SW 1271 (cell line): ENCODE measurements at places on chromosomes 11 and 22.

DNA sequence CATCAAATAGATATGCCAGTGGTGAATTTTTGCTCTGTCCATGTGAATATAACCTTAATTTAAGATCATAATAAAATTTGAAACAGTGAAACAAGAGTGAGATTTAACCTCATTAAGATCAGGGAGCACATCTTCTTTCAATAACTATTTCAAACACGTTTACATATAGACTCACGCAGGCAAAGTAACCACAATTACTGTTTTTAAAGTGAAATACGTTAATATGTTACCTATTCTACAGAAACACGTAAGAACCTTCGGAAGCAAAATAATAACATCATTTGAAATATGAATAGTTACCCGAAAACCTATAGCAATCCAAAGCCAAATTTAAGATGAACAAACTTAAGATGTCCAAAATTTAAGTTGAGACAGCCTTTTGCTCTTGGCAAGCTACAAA is 136.2 kb upstream of the ZC3H12C start:
- DNase-seq: no peak

DNA sequence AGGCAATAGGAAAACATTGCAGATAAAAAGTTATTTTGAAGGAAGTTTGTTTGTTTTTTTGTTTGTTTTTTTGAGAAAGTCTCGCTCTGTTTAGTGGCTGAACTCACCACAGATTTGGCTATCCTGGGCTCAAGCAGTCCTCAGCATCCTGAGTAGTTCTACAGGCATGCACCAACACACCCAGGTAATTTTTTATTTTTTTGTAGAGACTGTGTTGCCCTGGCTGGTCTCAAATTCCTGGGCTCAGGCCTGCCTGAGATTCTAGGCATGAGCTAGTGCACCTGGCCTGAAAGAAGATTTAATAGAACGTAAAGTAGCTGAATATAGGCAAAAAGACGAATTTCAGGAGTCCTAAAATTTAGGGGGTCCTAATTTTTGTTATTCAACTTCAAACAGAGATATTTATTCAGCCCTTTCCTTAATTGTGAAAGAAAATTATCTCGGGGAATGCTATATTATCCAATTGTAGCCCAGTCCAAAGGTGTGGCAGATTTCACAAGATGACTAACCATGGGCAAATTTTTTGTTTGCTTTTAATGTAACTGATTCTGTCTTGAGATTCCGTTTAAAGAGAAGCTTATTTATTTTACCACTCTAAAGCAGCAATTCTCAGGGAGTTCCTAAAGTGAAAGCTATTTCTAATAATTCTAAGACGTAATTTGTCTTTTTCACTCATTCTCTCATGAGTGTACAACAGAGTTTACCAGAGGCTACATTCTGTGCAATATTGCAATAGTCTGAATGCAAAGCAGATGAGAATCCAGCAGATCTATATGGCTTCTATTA is 940 bp downstream of the IL18 start:
- no peak for DNase-seq

DNA sequence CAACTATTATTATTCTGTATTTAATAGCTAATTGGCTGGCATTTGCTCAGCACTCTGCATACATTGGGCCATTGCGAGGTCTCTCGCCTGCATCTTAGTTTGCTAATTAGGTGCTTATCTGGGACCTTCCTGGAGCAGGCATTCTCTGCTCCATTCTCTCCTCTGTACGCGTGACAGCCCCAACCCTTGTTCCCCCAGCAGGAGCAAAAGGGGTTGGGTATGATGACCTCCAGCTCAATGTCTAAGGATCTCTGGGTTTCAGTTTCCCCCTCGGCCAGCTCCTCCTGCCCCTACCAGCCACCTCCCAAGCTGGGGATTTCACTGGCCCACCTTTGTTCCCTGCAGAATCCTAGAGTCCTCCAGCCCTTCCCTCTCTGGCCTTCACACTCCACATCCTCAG is 9.7 kb upstream of the LGALS2 start:
- DNase-seq: no peak

GRCh38 chr22:49585461-49586243 is 242.0 kb downstream of the BRD1 start:
- no peak for DNase-seq

- no peak for DNase-seq
These were observed 16.2 kb downstream of the BAD start for GRCh38 chr11:64268025-64268892.

DNA sequence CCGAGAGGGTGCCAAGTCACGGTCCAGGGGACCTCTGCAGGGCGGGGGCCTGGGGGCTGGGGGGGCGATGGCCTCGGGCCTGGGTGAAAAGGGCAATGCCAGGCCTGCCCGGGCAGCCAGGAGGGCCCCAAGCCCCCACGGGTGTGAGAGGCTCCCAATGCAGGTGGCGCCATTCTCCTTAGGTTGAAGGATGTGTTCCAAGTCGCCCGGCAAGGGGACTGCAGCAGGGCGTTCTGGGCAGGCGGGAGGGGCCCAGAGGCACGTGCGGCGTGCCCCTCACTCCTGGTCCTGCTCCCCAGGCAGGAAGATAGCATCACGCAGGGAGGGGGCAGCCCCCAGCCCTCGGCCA is 730 bp upstream of the TNNI2 start:
- no peak for DNase-seq

DNA sequence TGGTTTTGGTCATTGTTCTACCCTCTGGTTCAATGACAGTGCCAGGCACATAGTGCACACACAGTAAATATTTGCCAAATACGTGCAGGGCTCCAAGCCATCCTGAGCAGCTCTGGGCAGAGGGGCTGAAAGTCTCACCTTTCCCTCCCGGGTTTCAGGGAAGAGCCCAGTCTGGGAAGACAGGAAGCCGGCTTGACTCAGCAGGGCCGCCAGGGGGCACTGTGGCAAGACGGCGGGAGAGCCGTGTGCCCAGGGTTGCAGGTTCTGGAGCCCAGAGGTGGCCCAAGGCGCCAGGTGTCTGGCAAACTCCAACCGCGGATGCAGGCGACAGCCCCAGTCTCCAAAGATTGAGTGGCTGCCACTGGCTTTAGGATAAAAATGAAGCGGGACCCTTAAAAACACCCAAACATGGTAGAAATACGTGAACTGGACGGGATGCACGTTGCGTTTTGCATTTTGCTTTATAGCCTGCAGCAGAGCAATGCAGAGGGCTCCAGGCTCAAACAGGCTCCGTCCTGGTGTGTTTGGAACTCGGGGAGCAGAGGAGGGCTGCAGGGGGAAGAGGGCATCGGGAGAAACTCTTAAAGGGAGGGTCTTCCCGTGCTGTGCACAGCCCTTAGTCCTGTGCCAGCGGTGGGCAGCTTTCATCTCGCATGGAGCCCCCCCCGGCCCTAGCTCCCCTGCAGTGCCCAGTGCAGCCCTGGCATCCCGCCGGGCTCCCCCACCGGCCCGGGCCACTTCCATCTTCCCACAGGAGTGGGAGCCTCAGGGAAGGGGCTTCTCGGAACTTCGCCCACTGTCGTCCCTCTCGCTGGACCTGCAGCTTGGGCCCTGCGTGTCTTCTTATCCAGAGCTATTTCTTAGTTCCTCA is 10.7 kb downstream of the KRTAP5-5 start:
- no peak for DNase-seq

DNA sequence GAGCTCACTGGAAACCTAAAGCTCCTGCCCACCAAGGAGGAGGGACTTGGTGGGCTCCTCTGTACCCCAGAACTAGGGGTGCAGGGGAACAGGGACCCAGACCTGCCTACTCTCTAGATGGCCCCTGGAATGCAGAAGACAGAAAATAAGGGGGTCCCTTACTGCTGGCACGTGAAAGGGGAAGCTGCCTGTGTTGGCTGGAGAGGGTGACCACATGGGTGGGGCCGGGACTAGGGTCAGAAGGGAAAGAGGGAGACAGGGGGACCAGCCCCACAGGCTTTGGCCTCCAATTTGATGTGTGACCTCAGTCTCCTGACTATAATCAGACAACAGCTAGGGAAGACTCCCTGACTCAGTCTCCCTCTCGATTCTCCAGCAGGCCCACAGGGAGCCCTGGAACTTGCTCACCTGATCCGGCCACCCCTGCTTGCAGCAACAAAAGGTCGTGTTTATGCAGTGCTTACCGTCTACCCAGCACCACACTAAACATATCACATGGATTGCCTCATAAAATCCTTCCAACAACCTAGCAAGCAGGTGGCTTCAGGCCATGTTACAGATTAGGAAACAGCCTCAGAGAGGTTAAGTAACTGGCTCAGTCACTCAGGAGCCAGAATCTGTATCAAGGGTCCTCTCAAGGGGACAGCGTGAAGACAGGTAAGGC is 10.2 kb downstream of the ARAP1 start:
- no peak for DNase-seq

GRCh38 chr11:9859554-9860305 is 195.9 kb downstream of the SWAP70 start:
- no peak for DNase-seq

DNA sequence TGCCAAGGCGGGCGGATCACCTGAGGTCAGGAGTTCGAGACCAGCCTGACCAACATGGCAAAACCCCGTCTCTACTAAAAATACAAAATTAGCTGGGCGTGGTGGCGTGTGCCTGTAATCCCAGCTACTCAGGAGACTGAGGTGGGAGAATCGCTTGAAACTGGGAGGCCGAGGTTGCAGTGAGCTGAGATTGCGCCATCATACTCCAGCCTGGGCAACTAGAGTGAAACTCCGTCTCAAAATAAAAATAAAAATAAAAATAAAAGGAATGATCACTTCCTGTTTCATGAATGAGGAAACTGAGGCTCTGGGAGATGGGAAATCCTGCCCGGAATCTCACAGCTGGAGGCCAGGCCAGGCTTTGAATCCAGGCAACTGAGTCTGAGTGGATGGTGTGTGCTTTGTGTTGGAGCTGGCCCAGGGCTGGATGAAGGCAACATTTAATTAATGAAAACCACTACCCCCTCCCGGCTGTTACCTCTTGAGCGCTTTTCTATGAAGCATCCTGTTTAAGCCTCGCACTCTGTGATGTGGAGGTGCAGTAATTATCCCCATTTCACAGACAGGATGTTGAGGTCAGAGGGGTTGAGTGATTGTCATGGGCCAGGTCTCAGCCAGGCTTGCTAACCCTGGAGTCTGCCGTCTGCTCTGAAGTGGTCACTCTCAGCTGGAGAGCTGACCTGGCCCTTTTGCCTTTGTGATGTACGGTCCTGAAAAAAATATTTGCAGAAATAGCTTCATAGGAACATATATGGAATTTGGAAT is 27.8 kb downstream of the LRP5 start:
- DNase-seq: no peak
